ENCODE measurements at places on chromosomes 6 and 20. TPM values are rescaled to one million over a fixed set of nuclear protein-coding genes. Genes with fewer than 3 reads are reported as not detected.

The FAM83D gene
- total RNA-seq: 4.2 TPM

The SMPDL3A gene
- 1.4 TPM for total RNA-seq

The SLC17A2 gene
- total RNA-seq: not detected

The CALHM5 gene
- not detected for total RNA-seq

The NEURL2 gene
- 77.8 TPM for total RNA-seq

The DDO gene
- total RNA-seq: 0.27 TPM

The RSPH4A gene
- total RNA-seq: 0.21 TPM

The UST gene
- 4.0 TPM for total RNA-seq

The RAD21L1 gene
- 0.33 TPM for total RNA-seq

The CGA gene
- total RNA-seq: 0.53 TPM

The STAU1 gene
- 54.4 TPM for total RNA-seq

DNA sequence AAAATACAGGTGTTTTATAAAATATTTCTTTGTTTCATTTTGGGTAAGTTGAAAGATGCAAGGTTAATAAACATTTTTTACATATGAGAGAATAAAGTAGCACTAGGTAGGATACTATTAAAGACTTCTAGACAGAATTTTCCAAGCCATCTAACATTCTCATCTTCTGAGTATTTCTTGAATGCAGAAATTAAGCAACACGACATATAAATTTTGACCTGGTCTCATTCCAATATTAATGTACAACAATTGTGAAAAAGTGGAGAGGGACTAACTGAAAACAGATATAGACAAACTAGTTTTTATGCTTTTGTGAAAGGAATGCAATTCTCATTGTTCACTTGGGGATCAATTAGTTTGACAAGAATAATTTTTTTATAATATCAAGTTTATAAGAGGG lies 11.5 kb upstream of the FOXO3 start:
- H3K4me3 ChIP-seq: no peak overlapping the region
- no peak overlapping the region for H3K27ac ChIP-seq
- H3K36me3 ChIP-seq: no peaks in the 10 kb centered on the region
- no peak for DNase-seq

- no peaks in the 10 kb centered on the region for H3K36me3 ChIP-seq
- no peaks in the 10 kb centered on the region for H3K27me3 ChIP-seq
- H3K4me1 ChIP-seq: no peaks in the 10 kb centered on the region
- H3K4me3 ChIP-seq: no peak overlapping the region
- no peak overlapping the region for H3K27ac ChIP-seq
Measured at GRCh38 chr6:22801831-22802230, 232.5 kb downstream of the HDGFL1 start.

DNA sequence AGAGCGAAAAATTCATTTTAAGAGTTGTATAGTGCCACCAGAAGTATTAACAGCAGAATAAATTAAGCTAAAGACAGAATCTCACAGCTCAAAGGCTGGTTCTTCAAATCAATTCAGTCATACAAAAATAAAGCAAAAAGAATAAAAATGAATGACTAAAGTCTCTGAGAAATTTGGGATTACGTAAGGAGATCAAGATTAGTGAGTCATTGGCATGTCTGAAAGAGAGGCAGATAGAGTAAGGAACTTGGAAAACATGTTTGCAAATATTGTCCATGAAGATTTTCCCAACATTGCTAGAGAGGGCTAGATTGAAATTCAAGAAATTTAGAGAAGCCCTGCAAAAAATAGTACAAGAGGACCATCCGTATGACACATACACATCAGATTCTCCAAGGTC lies 1413.9 kb upstream of the ADGRB3 start:
- H3K27ac ChIP-seq: no peak overlapping the region
- H3K36me3 ChIP-seq: no peaks in the 10 kb centered on the region
- no peaks in the 10 kb centered on the region for H3K27me3 ChIP-seq
- no peaks in the 10 kb centered on the region for H3K4me1 ChIP-seq

- peak overlapping the region; percentile 100 for H3K27ac ChIP-seq
- no peak for DNase-seq
- no peak overlapping the region for H3K4me3 ChIP-seq
- H3K4me1 ChIP-seq: peaks cover 58% of the 10 kb centered on the region
- no peaks in the 10 kb centered on the region for H3K27me3 ChIP-seq
Measured at GRCh38 chr20:6055161-6055783, 1.4 kb upstream of the LRRN4 start.

- peak; percentile 18 for DNase-seq
- no peaks in the 10 kb centered on the region for H3K36me3 ChIP-seq
- no peaks in the 10 kb centered on the region for H3K4me1 ChIP-seq
- H3K27me3 ChIP-seq: no peaks in the 10 kb centered on the region
- H3K27ac ChIP-seq: no peak overlapping the region
Measured at GRCh38 chr6:136676075-136676474, 116.2 kb downstream of the MAP3K5 start.

GRCh38 chr6:45886776-45887175 lies 128.9 kb downstream of the CLIC5 start:
- no peak for DNase-seq
- H3K27me3 ChIP-seq: peaks cover 2% of the 10 kb centered on the region
- no peaks in the 10 kb centered on the region for H3K4me1 ChIP-seq
- no peaks in the 10 kb centered on the region for H3K36me3 ChIP-seq

DNA sequence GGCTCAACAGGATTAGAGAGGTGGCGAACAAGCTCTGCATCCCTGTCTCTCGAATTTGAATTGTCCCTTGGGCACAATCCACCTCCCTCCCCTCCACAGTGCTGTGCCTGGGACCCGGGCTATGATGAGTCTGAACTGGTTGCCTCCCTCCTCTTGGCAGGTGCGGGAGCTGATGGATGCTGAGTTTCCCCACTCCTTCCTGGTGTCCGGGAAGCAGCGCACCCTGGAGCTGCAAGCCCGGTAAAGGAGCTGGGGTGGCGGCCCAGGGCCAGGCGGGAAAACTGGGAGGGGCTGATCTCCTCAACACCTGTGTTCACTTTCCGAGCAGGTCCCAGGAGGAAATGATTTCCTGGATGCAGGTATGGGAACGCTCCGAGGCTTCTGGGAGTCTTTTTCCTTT lies 14.9 kb downstream of the FGD2 start:
- DNase-seq: no peak
- no peaks in the 10 kb centered on the region for H3K27me3 ChIP-seq
- no peaks in the 10 kb centered on the region for H3K36me3 ChIP-seq
- H3K27ac ChIP-seq: no peak overlapping the region
- H3K4me3 ChIP-seq: no peak overlapping the region

DNA sequence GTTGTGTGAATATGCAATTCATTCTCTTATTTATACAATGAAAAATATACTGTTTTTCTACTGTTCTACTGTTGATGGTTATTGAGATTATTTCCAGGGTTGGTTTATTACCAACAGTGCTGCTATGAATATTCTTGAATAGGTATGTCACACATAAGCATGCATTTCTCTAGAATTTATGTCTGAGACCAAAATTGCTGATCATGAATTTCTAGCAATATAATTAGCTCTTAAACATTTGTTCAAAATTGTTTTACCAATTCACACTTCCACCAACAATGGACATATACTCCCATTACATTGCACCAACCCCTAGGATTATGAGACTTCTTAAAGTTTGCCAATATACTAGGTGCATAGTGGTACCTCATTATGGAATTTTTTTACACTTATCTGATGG lies 164.1 kb upstream of the KCNQ5 start:
- H3K4me3 ChIP-seq: no peak overlapping the region
- no peaks in the 10 kb centered on the region for H3K4me1 ChIP-seq
- H3K27ac ChIP-seq: no peak overlapping the region
- H3K27me3 ChIP-seq: no peaks in the 10 kb centered on the region

GRCh38 chr20:5835321-5835821 lies 85.2 kb downstream of the SHLD1 start:
- DNase-seq: peak; percentile 60
- H3K27ac ChIP-seq: no peak overlapping the region
- H3K4me3 ChIP-seq: no peak overlapping the region
- H3K27me3 ChIP-seq: no peaks in the 10 kb centered on the region
- H3K36me3 ChIP-seq: no peaks in the 10 kb centered on the region

DNA sequence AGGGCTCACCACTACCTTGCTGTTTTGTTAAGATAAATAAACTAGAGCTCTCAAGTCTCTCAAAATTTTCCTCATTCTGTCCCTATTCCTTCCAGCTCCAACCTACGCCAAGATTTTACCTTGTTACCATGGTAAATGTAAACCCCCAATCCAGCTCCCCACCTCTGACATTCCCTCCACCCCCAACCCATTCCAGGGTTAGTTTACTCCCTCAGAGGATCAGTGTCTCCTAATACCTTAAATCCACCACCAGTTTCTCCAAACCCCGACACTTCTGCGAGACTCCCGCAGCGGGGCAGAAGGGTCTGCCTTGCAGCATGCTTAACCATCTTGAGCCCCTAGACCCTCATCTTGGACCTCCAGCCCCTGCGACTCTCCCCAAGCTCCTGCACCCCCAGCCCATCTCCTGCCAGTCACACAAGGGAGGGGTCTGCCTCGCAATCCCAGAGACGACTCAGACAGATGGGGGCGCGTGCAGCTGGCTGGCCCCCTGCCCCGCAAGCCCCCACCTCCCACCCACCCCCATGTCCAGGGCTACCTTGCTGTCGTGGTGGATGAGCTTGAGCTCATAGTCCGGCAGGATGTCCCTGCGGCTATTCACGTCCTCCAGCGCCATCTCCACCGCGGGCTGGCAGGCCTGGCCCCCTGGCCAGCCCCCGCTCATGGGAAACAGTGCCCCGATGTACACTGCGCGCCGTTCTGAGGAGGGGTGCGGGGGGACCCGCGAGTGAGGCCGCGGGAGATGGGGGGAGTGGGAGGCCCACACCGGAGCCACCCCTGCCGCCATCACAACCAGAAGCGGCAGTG lies 5.8 kb downstream of the GABBR1 start:
- peak; percentile 10 for DNase-seq
- no peaks in the 10 kb centered on the region for H3K4me1 ChIP-seq
- H3K27ac ChIP-seq: no peak overlapping the region
- no peaks in the 10 kb centered on the region for H3K27me3 ChIP-seq
- H3K4me3 ChIP-seq: peak overlapping the region; percentile 57
- H3K36me3 ChIP-seq: peaks cover 15% of the 10 kb centered on the region

DNA sequence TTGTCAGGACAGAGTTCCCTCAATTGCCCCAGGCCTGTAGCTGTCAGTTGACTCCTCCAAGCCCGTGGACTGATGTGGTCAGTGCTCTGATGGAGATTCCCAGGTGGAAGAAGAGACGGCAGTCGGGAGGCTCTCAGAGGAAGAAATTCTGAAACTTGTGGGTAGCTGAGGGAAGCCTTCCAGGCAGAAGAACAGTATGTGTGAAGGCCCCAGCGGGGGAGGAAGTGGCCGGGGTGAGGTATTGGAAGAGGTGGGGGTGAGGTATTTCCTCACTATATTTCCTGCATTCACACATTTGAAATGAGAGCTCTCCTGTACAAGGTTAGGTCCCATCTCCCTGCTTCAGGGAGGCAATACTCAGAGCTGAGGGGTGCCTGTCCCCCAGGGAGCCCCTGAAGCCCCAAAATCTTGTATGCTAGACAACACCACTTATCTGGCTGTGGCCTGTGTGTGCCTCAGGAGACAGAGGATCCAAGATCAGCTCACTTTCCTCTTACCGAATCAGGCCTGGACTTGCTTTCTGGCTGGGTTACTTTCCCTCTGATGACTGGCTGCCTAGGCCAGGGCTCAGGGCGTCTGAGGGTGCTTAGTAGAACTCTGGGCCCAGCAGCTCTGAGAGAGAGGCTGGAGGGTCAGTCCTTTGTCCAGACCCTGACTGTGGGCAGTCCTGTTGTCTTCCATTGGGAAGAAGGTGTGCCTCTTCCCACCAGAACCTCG lies 49.3 kb upstream of the MYL9 start:
- H3K4me1 ChIP-seq: peaks cover 8% of the 10 kb centered on the region
- H3K27ac ChIP-seq: peak overlapping the region; percentile 51
- H3K27me3 ChIP-seq: no peaks in the 10 kb centered on the region
- H3K36me3 ChIP-seq: no peaks in the 10 kb centered on the region
- DNase-seq: peak; percentile 63
- H3K4me3 ChIP-seq: no peak overlapping the region

DNA sequence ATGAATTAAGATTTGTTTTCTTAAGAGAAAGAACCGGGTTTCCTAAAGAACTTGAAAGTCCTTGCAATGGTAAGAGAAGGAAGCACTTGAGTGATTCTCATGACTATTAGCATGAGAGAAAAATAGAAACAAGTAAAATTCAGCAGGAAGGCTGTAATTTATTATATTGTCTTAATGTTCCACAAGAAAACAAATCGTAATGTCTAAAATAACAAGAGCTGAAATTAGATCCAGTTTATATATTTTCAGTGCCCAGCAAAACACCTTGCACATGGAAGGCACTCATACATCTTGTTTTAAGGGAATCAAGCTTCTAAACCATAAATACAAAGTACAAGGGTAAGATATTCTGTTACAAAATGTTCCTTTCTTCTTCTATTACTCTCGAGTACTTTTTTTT lies 229.4 kb upstream of the PLN start:
- no peak for DNase-seq
- no peak overlapping the region for H3K27ac ChIP-seq
- H3K4me1 ChIP-seq: peaks cover 11% of the 10 kb centered on the region
- H3K27me3 ChIP-seq: no peaks in the 10 kb centered on the region

GRCh38 chr20:49344975-49345374 lies 67.1 kb upstream of the ZNFX1 start:
- H3K4me1 ChIP-seq: no peaks in the 10 kb centered on the region
- H3K36me3 ChIP-seq: no peaks in the 10 kb centered on the region
- DNase-seq: no peak
- peaks cover 7% of the 10 kb centered on the region for H3K27me3 ChIP-seq

- no peak overlapping the region for H3K27ac ChIP-seq
- H3K36me3 ChIP-seq: no peaks in the 10 kb centered on the region
- H3K4me1 ChIP-seq: no peaks in the 10 kb centered on the region
- H3K4me3 ChIP-seq: no peak overlapping the region
- no peaks in the 10 kb centered on the region for H3K27me3 ChIP-seq
- DNase-seq: peak; percentile 83
Measured at GRCh38 chr20:10131732-10132345, 86.8 kb upstream of the SNAP25 start.
